Activated CD4-positive, alpha-beta T cell treated with anti-CD3 and anti-CD28 coated beads, Interleukin-2, Interleukin-6, amounts not matched to agents 100 ng/mL and 50 ng/mL, durations not matched to agents 16 hours and 8 hours (primary cell): ENCODE measurements at places on chromosomes 5 and 9.

- DNase-seq, result no peak
These were observed 3.7 kb upstream of the SSBP2 start for GRCh38 chr5:81754621-81755020.

DNA sequence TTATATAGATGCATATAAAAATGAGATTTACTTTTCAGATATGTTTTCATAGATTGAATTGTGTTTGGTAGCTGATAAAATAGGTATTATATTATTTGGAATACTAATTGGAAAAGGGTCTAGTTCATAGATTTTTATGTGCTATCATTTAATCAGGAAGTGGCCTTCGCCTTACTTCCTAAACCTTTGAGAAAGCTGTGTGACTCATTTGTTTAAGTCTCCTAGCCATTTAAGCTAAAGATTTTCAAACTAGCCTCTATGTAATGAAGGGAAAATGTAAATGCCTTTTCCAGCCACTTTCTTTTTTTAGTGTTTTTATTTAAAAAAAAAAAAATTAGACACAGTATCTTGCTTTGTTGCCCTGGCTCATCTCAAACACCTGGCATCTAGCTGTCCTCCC is 97.5 kb downstream of the DMXL1 start:
- DNase-seq, result no peak

DNA sequence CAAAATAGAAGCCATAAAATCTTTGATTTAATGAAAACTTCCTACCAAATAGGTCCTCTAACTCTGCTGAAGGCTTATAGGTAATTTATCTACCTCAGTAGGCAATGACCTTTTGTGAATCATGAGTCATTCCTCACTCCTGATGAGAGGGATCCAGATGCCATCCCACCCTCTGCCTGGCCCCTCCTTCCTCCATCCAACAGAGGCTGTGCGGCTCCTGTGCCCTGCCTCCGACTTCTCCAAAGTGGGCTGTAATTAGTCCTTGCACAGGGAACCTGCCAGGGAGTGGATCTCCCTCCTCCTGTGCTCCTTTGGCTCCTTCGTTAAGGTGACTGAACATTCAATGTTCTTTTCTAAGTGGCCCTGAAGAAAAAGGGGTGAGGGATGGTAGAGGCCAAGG is 213.9 kb upstream of the TBCA start:
- no peak for DNase-seq

GRCh38 chr9:136024696-136025316 is 63.6 kb upstream of the UBAC1 start:
- DNase-seq, result no peak

- DNase-seq, result no peak
These were observed 80.2 kb downstream of the TMEM174 start for GRCh38 chr5:73253047-73253660.

GRCh38 chr9:98215821-98216220 is 23.4 kb upstream of the CORO2A start:
- no peak for DNase-seq

DNA sequence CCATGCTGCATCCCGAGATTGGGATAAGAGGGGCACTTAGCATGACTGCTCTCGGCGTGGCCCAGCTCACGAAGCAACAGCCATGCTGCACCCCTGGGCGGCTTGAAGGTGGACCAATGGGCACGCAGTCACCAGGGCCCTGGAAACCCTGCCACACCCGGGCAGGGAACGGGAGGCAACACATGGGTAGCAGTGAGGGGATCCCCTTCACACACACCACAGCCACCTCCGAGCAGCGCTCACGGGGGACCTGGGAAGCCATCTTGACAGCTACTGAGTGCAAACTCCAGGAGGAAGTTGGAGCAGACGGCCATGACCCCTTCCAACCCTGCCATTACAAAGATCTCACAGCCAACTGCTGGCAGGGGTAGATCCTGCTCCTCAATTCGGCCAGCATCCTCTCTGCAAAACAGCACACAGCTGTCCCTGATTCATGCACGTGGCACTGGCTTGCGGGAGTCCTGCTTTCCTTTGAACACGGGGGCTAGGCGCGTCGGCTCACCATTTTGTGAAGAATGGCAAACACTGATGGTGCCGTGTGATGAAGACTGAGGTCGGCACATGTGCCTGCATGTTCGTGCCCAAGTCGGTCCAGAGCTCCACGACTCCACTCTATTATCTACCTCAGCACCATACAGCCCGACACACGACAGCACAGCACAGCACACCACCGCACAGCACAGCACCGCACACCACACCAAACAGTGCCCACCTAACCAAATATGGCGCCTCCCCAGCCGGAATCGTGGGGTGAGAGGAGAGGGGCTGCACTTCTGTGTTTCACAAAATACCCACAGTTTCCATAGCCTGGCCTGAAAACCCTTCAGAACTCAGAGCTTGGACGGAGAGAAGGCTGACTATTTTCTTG is 5.0 kb downstream of the UBAC1 start:
- DNase-seq, result no peak

DNA sequence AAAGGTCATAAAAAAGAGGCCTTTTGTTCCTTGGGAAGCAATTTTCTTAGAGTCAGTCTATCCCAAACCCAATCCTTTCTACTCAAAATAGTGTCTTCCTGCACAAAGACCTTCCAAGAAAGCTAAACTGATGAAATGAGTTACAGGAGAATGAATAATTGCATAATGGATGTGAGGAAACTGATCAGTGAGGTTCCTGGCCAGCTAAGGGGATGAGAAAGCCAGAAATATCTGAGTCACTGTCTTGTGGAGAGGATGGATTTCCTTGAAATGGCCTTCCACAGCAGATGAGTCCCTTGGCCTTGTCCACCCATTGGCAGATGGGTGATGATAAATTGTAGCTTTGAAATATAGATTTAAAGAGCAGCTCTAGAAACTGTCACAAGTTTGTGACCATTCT is 756.1 kb downstream of the DNAH5 start:
- DNase-seq, result no peak
